ENCODE measurements at places on chromosomes 13 and 19.

GRCh38 chr13:73943137-73943964, 190.9 kb downstream of the KLF12 start:
- DNase-seq: no peak

GRCh38 chr13:108281901-108282300, 12.4 kb downstream of the TNFSF13B start:
- DNase-seq: no peak

DNA sequence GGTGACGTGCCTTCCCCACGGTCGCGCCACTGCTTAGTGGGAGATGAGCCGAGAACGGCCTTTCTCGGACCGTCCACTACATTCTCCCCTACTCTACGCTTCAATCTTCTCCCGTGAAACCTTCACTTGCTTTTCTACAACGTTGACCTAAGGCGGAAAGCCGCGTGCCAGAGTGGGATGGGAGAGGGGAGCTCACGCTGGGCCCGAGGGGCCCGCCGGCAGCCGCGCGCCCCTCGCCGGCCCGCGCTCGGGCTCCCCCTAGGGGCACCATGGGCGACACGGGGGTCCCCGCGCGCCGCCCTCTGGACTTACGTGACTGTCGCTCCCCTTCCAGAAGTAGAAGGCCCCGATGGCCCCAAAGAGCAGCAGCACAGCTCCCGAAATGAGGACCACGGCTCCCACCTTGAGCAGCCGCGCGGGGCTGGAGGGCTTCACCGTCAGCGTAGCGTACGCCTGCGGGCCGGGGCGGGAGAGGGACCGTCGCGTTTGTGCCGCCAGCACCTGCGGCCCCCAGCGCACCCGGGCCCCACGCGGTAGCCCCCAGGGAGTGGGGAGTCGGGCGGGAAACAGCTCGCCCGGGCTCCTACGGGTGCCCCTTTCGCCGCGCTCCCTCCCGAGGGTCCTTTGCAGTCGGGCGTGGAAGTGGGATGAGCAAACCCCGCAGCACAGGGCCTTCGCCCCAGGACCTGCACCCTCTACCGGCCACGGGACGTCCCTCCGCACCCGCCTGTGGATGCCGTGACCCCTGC, 727 bp downstream of the CNMD start:
- peak; percentile 18 for DNase-seq

- no peak for DNase-seq
Measured at GRCh38 chr13:30274083-30274482, 33.3 kb downstream of the KATNAL1 start.

DNA sequence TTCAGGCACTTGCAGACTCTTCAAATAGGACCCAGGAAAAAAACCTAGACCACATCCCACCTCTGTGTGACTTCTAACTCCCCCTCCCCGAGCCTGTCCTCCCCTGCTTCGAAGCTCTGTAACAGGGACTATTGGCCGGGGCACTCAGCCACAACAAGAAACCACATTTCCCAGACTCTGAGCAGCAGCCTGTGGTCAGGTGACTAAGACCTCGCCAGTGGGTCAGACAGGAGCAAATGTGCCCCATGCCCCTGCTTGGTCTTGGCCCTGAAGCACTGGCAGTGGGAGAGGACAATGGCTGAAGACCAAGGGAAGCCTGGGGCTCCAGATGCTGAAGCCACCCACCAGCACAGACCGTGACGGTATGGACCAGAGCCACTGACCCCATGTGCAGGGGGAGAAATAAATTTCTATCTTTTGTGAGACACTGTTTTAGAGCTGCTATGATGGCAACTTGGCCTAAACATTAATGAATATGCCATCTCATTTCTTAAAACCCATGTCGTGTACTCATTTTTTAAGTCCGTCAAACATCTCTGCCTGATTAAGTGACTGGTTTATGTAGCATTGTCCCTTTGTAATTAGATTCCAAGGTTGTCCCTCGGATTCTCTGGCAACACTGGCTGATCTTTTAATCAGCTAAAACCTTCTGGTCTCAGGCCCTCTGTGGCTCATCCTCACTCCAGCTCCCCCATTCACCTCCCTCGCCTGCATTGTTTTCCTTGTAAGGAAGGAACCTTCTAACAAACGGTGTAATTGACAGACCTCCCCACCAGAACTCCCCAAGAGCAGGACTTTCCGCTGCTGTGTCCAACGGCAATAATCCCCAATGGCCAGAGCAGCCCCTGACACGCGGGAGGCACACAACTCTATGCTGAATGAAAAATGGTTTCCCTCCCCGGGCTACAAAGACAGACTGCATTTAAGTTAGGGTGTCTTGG, 98.4 kb downstream of the STK24 start:
- no peak for DNase-seq

DNA sequence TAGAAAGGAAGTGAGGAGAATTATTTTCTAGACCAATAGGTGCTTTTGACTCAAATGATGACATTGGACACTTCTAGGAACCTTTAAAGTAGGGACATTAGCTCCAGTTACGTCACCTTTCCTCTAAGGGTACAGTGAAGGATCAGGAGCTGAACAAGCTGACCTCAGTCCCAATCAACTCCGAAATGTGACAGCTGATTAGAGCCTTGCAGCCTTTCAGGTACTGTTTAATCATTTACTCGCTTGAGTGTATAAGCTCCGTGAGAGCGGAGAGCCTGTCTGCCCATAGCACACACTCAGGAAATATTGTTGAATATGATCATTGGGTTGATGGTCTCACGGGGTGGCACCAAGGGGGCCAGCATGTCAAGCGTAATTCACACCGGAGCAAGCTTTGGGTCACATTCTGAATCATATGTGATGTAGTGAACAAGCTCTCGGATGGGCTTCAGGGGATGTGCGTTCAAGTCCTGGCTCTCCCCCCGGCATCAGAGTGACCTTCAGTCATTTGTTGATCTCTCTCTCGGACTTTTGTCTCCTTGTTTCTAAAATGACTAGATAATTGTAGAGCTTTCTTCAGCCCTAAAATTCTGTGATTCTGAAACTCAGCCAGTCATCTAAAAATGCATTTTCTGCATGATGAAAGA, 141.9 kb downstream of the ZIC5 start:
- peak; percentile 45 for DNase-seq
